ENCODE measurements at places on chromosomes 7 and 10.
A peak's percentile ranks its signal among the peaks of the same experiment; 100 is the strongest.

- no peak for DNase-seq
Observed at GRCh38 chr7:42689626-42690025, 222.2 kb downstream of the C7orf25 start.

- DNase-seq, result no peak
Observed at GRCh38 chr7:25726170-25726780, 425.7 kb upstream of the NFE2L3 start.

- DNase-seq, result no peak
Observed at GRCh38 chr10:71727738-71728737, 8.5 kb upstream of the C10orf105 start.

GRCh38 chr7:121164247-121164646 is 164.6 kb upstream of the WNT16 start:
- no peak for DNase-seq

DNA sequence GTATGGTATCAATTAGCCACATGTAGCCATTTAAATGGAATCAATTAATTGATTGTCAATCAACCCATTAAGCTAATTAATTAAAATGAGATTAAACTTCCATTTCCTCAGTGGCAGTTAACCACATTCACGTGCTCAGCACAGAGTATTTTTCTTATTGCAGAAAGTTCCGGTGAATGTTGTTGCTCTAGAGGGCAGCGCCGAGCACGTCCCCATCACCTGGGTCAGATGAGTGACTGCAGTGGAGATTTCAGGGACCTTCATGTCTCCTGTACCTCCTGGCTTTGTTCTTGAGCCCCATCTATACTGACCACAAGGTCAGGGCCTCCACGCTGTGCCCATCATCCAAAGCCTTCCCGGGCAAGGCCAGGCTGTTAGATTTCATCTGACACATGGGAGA is 168.8 kb upstream of the MKI67 start:
- no peak for DNase-seq

DNA sequence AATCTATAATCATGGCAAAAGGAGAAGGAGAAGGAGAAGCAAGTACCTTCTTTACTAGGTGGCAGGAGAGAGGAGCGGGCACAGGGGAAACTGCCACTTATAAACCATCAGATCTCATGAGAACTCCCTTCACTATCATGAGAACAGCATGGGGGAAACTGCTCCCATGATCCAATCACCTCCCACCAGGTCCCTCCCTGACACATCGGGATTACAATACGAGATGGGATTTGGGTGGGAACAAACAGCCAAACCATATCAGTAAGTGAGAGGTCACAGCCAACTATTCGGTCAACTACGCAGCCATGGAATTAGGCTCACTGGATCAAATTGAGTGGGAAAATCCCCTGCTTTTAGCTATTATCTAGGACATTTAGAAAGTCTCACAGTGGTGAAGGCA is 54.2 kb upstream of the STEAP1B start:
- no peak for DNase-seq

DNA sequence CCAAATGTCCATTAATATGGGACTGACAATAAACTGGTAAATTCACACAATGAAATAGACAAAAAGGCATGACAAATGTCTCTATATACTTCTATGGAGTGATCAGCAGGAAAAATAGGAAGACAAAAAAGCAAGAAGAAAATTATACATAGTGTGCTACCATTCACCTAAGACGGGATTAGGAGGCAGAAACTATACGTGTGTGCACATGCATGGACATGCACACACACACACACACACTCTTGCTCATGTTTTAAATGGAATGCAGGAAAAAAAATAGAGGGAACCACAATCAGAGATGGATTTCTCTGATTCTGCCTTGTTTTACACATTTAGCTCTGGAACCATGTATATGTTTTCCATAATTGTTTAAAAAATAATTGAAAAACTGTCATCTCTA is 119.0 kb downstream of the ZFAND4 start:
- no peak for DNase-seq

- DNase-seq, result peak; percentile 79
Observed at GRCh38 chr7:45089341-45089891, 647 bp upstream of the NACAD start.

GRCh38 chr7:84803979-84804378 is 382.9 kb downstream of the SEMA3D start:
- no peak for DNase-seq

DNA sequence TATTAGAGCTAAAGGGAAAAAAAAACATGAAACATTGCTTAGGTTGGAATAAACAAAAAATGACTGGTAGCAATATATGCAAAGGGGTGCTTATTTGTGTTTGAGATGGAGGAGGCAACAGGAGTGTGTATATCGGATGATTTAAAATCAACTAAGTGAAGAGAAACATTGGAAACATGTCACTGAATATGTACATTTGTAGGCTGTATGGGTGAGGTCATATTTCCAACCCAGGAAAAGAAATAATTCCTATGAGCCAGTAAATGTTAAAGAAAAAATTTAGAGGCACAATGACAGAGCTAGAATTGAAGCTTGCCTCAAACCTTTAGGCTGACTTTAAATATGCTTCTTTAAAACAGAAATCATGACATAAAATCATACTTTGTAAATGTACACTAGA is 709.0 kb upstream of the SEMA3D start:
- no peak for DNase-seq

DNA sequence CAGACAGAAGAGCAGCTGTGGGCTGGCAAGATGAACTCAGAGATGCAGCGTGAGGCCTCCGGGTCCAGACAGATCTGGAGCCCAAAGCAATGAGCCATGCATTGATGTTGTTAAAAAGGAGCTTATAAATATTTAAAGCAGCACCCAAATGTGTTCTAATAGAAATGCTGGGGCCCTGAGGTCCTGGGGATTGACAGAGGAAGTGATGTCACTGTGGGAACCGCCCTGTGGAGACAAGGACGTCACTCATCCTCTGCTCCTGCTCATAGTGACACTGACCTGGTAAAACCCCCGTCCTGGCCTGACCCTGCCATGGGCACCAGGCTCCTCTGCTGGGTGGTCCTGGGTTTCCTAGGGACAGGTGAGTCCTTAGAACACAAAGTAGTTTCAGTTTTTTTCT is 197.0 kb upstream of the PRSS58 start:
- DNase-seq, result no peak

DNA sequence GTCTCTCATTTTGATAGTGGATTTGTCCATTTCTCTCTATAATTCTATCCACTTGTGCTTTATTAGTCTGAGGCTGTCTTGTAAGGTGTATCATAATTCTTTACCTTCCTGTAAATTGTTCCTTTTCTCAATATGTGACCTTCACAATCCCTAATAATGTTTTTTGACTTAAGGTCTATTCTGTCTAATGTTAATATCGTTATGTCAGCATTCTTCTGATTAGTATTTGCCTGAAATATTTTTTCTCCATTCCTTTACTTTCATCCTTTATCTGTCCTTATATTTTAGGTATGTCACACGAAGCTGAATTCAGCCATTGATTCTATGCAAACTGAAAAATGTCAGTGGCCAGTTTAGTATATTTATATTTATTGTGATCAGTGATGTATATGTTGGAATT is 99.8 kb downstream of the HBP1 start:
- DNase-seq, result no peak

DNA sequence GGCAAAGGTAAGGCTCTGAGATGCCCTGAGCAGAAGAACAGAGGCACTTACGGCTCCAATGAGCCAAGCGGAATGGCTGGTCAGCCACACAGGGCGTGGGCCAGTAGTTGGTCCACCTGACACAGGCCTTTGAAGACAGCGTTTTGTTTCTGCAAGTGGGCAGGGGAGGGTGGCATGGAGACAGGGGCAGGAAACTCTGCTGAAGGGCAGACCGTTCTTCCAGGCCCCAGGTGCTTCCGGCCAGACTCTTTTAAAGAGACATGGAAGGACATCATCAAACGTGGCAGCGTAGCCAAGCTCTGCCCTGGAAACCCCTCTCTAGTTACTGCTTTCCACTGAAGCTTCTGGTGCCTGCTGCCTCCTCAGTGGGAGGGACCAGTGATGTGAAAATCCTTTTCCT is 77.5 kb upstream of the KMT2E start:
- no peak for DNase-seq

- DNase-seq, result no peak
Observed at GRCh38 chr7:35754741-35755140, 46.1 kb upstream of the SEPTIN7 start.

- DNase-seq, result no peak
Observed at GRCh38 chr7:159136013-159136412, 8.7 kb downstream of the VIPR2 start.

DNA sequence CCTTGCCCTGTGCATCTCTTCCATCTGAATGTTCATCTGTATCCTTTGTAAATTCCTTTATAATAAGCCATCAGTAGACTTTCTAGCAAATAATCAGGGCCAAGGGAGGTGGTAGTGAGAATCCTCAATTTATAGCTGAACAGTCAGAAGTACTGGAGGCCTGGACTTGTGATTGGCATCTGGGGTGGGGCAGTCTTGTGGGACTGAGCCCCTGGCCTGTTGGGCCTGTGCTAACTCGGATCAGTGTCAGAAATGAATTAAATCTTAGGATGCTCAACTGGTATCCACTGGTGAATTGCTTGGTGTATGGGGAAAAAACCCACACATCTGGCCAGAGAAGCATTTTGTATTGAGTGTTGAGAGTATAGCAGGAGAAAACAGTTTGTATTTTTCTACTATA is 481.8 kb downstream of the GLRX3 start:
- no peak for DNase-seq

- no peak for DNase-seq
Observed at GRCh38 chr7:105224884-105225651, 163.7 kb downstream of the SRPK2 start.

DNA sequence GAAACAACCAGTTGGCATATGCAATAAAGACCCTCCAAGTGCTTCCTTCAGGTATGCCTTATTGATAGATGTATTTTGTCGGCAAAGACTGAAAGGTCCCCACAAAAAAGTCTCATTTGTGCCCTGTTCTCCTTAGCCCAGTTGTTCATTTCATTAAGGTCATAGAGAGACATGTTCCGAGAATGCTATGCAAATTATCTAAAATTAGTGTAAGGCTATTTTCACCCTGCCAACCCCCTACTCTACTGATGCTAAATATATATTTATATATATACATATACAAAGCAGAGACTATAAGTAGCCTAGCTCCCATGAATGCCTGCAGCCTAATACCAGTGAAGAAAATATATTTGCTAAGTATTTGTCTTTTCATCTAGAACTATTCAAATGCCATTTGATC is 96.7 kb upstream of the ADO start:
- no peak for DNase-seq

DNA sequence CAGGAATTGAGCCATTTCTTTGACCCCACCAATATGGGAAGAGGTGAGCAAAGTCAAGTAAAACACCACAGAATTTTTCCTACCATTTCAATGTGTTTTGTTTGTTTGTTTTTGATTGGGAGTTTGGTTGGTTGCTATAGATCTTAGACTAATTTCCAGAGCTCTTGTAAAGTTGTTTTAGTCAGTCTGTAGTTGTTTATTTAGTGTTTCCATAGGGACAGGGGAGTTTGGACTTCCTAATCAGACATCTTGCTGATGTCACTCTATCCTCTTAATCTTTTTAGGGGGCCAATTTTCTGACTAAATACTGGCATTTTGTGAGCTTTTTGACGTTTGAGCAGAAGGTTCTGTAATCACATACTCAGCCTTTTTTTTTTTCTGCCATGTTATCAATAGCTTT is 266.9 kb downstream of the ABCA13 start:
- DNase-seq, result no peak

DNA sequence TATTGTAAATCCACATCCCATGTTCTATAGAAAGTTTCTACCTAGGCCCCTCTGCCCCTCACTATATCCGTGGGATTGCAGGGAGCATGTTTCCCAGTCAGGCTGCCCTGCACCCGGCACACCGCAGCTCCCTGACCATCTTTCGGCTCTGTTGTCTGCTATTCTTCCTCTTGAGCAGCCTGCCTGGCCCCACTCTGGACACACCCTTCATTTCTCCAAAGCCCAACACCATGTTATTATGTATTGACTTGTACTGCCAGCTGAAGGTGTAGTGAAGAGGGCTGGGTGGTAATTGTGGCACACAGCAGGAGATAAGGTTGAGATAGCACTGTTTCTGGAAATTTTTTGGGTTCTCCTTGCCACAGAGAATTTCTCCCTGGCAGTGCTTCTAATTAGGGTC is 9.8 kb downstream of the LRMDA start:
- no peak for DNase-seq

GRCh38 chr7:12687718-12688171 is 312 bp downstream of the ARL4A start:
- DNase-seq, result no peak

DNA sequence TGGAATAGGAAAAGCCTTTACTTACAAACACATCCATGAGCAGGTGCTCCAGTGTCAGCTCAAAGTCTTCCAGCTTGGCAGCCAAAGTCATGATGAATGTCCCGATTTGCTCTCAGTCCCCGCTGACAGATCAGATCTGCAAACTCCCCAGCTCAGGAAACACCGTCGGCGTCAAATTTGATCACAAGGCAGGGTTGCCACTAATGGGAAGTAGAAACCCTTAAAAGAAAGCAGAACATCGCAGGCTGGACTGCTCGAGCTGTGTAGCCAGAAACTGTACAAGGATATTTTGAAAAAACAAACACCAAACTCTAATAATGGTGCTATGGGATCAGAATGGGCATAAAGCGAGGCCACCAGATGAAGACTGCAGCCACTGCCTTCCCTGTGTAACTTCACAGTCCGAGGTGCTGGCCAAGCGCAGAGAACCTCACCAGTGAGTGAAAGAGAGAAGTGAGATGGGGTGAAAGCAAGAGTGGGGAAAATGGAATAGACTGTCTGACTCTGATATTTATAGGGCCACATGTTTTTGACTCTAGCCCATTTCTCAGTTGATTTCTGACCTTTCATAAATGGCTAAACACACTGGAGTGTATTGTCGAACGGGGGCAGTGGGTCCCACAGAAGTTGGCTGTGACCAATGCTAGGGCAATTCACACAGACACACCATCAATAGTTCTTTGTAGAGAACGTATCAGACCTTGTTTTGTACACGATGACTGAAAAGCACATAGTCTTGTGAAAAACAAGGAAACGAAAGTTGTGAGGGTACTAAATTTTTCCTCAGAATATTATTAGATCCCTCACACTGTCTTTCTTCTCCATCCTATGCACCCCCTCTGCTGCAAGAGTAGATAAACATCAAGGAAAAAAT is 306.2 kb downstream of the FRMD4A start:
- no peak for DNase-seq

- no peak for DNase-seq
Observed at GRCh38 chr7:71486856-71487628, 355.1 kb downstream of the GALNT17 start.

DNA sequence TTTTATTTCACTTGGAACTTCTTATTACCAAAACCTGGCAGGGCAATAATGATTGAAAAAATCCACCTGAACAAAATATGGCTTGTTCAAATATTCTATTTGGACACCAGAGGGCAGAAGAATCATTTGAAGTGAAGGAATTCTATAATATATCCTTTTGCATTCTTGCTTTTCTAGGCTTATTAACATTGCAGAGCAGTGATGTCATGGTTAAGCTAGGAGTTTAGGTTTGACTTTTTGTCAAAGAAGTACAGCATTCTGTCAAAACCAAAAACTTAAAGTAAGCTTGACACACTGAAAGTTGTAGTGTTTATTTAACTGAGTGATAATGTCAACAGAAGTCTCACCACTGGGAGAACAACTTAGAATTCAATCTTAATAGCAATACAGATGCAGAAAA is 156.0 kb downstream of the SEMA3D start:
- no peak for DNase-seq
